Right ventricle myocardium superior (tissue), 1 donor: ENCODE measurements at places on chromosomes 1 and 21.
A peak's percentile ranks its signal among the peaks of the same experiment; 100 is the strongest.

GRCh38 chr1:21378705-21379494 is 61.0 kb upstream of the NBPF3 start:
- no peak for DNase-seq

GRCh38 chr1:157104598-157105293 is 5.1 kb upstream of the ETV3L start:
- no peak for DNase-seq

DNA sequence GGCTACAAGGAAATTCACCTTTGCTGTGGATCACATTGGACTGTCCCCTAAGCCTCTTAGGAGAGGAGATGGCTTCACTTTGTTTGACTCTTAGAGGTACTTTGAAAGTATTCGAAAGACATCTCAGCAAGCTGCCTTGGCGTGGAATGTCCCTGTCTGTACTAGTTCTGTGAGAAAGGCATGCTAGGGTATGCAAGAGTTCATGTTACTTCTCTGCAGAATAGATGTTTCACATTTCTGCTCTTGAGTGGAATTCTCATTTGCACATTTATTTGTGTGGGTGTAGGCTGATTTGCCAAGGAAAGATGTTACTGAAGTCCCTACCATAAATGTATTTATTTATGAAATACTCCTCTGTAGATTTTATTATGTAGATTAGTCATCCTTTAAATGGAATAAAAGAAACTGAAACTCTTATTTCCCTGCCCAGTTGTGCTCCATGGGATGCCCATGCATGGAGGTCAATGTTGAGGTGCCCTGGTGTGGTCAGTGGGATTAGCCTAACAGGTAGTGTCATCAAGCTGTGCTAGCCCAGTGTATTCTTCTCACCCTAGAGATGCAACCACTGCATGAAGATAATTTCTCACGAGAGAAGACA is 13.8 kb downstream of the MIA3 start:
- no peak for DNase-seq

DNA sequence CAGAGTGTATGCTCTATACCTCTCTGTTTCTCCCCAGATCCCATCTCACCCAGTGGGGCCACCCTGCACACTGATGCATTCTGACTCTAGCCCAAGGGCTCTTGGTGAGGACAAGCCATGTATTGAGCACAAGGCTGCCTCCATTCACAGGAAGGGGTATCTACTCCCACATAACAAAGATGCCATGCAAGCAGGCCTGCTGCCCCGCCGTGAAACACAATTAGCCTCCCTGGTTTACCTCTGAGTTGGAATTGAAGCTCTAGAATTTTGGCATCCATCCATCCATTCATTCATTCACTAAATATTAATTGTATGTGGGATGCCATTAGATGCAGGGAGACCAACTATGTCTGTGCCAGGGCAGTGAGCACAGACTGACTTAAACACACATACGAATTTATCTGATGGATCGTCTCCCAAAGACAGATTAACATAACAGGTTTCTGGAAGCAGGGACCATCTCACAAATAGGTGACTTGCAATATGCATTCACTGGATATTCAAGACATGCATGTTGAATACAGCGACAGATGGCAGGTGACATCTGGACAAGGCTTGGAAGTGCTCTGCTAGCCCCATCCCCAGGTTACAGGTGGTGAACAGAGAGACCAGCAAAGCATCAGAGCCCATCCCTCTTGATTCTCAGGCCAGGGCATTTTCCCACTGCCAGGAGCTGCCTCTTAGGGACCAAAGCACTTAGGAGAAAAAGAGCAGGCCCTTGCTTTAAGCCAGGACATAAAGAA is 34.3 kb downstream of the TRABD2B start:
- DNase-seq, result no peak

- DNase-seq, result peak; percentile 71
Measured at GRCh38 chr1:55352080-55352810, 137.1 kb upstream of the USP24 start.

DNA sequence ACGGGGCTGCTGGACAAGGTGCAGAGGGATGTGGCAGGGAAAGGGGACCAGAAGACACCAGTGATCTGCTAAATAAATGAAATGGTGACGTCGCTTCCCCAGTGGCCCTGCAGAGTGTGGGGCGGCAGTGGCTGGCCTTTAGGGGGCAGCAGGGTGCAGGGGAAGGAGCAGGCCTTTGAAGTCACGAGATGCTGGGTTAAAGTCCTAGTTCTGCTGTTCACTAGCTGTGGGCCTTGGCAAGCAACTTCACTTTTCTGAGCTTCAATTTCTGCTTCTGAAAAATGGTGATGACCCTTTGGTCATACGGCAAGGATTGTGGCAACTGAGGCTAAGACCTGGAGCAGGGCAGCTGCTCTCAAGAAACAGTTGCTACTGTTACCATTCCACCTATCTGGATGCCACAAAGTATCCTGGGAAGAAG is 9.2 kb upstream of the GALE start:
- DNase-seq, result peak; percentile 75

DNA sequence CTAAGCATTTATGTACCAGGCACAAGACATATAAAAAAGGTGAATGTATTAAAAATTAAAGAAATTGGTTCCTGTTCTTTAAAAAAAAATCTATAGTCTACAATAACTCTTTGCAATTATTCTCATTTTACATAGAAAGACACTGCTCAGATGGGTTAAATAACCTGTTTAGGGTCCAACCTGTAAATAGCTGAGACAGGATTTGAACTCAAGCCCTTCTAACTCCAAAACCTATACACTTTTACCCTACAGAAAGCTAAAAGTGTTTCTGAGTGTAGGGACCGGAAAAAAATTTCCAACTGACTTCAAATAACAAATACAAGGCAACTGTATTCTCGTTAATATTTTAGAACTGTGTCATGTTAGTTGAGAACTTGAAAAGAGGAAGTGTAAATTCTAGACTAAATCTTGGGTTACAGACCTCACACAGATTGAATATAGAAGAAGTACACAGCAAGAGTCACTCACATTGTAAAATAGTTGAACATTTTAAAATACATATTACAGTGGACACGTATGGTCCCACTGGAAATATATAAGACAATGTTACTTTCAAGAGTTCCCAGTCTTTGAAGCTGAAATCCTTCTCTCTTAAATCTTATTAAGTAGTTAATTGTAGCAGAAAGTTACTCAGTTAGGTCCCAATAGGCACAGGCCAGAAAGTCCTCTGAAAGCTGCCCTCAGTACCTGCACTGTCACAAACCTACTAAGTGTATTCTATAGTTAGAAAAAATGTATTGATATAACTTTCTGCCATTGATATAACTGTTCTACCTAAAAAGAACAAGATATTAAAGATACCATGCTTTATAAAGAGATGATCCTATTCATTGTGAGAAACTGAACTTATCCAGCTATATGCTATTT is 7.3 kb downstream of the EDEM3 start:
- no peak for DNase-seq

- DNase-seq, result peak; percentile 49
Measured at GRCh38 chr21:45642122-45642813, 1.3 kb upstream of the PCBP3 start.

DNA sequence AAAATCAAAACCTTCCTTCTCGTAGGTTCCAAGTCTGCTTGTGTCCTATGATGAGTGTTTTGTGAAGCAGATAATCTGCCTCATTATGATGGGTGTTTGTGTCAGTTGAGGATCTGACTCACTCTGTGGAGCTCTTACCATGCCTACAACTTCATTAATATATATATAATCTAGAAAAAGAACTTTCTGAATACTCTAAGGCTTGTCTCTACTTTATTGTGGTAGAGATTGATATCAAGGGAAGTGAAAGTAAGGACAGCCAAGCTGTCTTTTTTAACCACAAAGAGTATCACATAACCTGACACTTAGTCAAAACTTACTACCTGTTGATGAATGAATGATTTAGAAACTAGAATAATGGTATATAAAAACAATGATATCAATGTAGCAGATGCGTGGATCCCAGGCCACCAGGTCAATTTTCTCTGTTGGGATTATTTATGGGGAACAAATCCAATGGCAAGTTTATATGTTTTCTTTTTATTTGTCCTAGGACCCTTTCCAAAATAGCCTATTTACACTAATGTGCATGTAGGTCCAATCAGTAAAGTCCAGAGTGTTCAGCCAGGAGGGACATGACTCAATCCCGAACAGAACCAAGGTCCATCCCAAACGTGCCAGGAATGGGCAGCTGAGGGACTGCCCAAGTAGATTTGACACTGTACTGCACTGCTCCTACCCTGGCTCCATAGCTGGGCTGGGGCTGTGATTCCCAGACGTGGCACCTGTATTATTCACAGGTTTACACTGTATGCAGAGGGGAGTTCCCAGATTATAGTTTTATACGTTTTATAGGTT is 182.3 kb upstream of the GREM2 start:
- DNase-seq, result no peak

DNA sequence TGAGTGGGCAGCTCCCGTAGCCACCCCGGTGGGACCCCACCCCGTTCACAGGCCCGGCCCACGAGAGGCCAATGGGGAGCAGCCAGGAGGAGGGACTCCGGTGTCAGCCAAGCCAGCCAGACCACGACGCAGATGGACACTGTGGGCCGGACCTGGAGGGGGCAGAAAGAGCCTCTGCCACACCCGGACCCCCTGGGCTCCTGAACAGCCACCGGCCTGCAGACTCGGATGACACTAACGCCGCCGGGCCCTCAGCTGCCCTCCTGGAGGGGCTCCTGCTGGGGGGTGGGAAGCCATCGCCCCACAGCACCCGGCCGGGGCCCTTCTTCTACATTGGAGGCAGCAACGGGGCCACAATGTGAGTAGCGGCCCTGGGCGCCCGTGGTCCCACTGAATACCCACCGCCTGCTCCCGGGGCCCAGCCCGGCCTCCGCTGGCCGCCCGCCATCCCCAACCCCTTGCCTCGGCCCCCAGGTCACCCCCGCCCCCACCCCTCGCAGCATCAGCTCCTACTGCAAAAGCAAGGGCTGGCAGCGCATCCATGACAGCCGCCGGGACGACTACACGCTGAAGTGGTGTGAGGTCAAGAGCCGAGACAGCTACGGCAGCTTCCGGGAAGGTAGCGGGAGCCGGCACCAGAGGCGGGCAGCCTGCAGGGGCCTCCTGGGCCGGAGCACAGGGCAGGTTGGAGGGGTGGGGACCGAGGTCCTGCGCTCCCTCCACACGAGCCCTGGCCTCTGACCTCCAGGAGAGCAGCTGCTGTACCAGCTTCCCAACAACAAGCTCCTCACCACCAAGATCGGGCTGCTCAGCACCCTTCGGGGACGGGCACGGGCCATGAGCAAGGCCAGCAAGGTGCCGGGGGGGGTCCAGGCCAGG is 6.5 kb downstream of the TTLL10 start:
- peak; percentile 34 for DNase-seq

DNA sequence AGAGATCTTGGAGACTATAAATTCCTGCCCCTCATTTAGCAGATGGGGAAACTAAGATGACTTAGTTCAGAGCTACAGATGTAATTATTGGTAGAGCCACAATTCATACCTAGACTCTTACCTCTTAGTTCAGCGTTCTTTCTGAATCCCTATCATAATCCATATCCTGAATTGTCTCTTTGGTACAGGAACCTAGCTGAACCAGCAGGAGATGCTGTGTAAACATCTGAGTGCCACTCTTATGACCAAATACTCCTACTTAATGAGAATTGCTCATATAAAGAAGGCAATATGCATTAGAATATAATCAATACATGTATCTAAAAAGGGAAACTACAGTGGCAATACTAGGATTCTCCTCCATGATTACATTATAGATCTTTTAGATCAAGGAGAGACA is 459.0 kb downstream of the SIPA1L2 start:
- no peak for DNase-seq

DNA sequence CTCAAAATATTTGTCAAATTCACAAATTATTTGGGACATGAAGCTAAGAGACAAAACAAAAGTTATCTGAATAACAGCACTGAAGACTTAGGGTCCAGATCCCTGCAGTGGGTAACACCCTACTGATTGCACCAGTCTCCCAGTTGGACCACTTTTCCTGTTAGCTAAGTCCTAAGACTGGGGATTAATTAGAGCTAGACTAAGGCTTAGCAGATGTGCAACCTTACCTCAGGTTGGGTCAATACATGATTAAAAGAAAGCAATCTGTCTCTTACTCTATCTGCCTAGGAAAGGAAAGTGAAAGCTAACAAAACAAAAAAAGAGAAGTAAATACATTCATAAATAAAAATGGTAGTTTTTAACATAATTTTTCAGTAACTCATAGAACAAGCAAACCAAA is 737.2 kb upstream of the CHRM3 start:
- DNase-seq, result no peak

GRCh38 chr21:42311160-42311559 is 4.0 kb downstream of the TFF3 start:
- DNase-seq, result no peak
